Esophagus mucosa (tissue), 1 donor: ENCODE measurements at places on chromosomes 6 and 20. TPM values are rescaled to one million over a fixed set of nuclear protein-coding genes. Genes with fewer than 3 reads are reported as not detected.

DNA sequence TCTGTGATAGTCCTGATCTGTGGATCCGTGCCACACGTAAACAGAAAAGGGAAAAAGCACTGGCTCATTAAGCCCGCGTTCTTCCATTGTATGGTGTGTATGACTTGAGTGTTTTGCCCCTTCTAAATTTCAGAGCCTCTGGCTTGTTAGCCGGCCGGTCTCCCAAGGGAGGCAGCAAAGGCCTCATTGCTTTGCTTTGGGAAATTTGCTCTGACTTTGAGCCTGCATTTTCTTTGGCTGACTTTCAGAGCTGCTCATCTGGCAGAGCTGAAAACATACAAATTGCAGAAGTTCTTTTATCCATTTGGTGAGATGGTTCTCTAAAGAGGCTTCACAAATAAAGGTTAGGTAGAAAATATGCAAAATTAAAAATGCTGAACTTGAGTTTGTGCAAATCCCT lies 123.0 kb downstream of the UTRN start:
- no peak for ATAC-seq

DNA sequence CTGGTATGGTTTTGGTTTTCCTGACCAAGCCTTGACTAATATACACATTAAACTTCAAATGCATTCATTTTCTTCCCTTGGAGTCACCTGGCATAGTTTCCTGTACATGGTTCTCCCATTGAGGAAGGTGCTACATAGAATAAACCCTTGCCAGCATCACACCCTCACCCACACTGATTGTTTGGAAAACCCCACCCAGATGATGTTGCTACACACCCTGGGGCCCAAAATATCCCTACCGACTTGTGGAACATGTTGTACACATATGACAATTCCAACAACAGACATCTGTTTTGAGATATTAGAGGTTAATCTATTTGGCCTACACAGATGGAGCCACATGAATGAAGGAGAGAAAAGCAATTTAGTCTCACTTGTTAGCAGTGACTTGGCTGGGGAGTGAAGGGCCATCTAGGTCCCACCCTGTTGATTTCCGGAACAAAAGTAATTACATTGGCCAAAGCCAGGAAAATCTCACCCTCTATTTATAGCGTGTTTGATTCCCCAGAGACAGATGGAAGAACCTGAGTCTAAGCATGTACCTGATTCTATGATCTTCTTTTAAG lies 606.0 kb upstream of the BTBD3 start:
- peak; percentile 76 for ATAC-seq

NOTCH4 gene
- 2.7 TPM for total RNA-seq

DNA sequence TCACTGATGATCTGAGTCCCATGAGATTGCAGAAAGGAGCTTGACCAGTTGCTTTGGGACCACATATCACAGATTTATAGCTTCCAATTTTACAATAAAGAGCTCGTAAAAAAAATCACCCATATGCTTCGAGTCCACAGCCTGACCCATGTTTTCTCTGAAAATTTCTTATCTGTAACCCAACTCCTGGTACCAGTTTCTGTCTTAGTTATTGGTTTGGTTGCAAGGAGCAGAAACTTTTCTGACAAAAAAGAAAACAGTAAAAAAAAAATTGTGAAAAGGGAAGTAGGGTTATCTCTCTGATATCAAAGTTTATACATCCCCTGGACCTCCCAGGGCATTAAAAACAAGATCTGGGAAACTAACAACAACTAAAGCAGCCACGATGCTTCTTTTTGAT lies 30.8 kb upstream of the BPIFA2 start:
- ATAC-seq, result no peak

- no peak for ATAC-seq
Observed at GRCh38 chr20:400128-400453, 8.0 kb upstream of the RBCK1 start.

DNA sequence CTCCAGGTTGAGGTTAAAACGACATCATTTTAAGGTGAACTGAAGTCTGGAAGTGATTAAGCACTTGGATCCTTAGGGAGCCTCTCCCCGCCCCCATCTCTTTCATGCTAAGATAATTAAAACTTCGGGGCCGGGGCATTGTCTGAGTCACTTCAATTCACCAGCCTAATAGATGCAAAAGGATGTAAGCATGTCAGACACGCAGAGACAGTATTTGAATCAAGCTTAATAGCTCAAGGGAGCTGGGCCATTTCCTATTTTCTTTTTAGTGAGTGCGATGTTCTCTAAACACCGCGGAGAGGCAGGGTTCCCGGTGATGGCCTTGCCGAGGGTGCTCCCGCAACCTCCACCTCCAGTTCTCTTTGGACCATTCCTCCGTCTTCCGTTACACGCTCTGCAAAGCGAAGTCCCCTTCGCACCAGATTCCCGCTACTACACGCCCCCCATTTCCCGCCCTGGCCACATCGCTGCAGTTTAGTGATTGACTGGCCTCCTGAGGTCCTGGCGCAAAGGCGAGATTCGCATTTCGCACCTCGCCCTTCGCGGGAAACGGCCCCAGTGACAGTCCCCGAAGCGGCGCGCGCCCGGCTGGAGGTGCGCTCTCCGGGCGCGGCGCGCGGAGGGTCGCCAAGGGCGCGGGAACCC lies 516 bp upstream of the IRF4 start:
- ATAC-seq, result no peak

TREML1 gene
- total RNA-seq, result 0.16 TPM

DNA sequence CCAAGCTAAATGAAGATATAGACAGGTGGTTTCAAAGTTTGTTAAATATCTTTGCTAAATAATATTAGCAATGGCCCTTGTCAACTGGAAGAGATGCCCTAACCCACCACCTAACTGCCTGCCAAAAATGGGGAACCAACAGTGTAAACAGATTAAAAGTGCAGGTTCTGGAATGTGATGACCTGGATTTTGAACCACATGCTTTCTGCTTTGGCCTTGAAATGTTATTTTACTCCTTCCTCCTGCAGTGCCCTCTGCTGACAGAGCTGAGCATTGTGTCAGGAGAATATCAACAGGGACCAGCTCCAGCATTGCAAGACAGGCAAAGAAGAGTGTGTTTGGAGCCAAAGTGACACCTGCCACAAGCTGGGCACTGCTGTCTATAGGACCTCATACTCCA lies 226.6 kb downstream of the MYLK4 start:
- peak; percentile 33 for ATAC-seq

- no peak for ATAC-seq
Observed at GRCh38 chr6:111761212-111761611, 112.0 kb downstream of the FYN start.

GRCh38 chr20:57749131-57749690 lies 39.4 kb upstream of the PMEPA1 start:
- peak; percentile 22 for ATAC-seq

DNA sequence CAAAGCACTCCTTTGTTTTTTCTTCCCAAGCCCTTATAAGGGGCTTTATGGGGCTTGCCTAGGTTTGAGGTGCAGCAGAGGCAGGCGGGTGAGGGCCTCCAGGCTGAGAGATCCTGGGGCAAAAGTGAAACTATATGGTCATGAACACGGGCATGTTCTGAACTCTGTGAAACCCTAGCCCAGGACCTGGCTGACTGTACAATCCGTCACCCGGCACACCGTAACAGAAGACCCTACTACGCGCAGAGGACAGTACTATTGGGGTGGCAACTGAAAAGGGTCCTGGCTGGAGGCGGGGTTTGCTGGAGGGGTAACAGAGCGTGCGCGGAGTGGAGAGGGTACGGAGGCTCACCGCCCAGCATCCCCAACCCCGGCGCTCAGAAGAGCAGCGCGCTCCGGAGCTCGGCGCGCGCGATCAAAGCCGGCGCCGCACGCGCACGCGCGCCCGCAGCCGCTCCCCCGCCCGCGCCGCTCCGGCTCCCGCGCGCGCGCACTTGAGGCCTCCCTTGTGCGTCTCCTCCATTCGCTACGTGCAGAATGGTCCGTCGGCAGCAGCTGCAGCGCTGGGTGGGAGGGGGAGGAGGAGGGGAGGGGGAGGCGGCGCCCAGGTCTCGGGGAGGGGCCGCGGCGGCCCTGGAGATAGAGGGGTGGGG lies 54.2 kb downstream of the MRPL14 start:
- peak; percentile 45 for ATAC-seq

CALHM4 gene
- not detected for total RNA-seq

FARS2 gene
- total RNA-seq, result 15.4 TPM

DNA sequence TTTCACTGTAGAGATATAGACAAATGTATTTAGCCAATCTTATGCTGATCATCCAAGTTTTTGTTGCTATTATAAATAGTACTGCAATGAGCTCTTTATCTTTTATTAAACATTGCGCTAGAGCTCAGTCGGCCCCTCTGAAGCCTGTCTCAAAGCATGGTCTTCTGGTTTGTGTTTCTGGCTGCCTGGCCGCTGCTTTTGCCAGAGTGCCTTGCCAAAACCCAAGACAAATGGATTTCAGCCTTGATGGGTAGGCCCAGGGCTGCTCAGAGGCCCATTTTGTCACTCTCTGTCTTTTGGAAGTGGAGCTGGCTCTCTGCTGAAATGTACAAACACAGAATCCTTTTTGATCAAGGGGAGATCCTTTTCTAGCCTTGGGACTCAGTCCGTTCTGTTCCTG lies 102.9 kb upstream of the KCNG1 start:
- ATAC-seq, result no peak

SLC12A5 gene
- not detected for total RNA-seq
